ENCODE measurements at places on chromosomes 11 and 22. TPM values are rescaled to one million over a fixed set of nuclear protein-coding genes. Genes with fewer than 3 reads are reported as not detected.

FXYD6 gene
- not detected for polyA plus RNA-seq

WBP2NL gene
- polyA plus RNA-seq, result not detected

SOX6 gene
- not detected for polyA plus RNA-seq

MMP11 gene
- polyA plus RNA-seq, result 1.7 TPM

OR52I2 gene
- polyA plus RNA-seq, result not detected

OR5P2 gene
- polyA plus RNA-seq, result not detected

MUC5AC gene
- not detected for polyA plus RNA-seq

MMP10 gene
- polyA plus RNA-seq, result not detected

SAA2 gene
- not detected for polyA plus RNA-seq

BRSK2 gene
- not detected for polyA plus RNA-seq

SMIM35 gene
- 1.1 TPM for polyA plus RNA-seq

DHCR7 gene
- polyA plus RNA-seq, result 15.0 TPM

CFAP300 gene
- polyA plus RNA-seq, result not detected

SLC22A9 gene
- not detected for polyA plus RNA-seq

RIC3 gene
- not detected for polyA plus RNA-seq

NPAT gene
- 30.5 TPM for polyA plus RNA-seq

MAPK8IP1 gene
- 0.09 TPM for polyA plus RNA-seq

PLAAT5 gene
- polyA plus RNA-seq, result 1.5 TPM

SEPTIN5 gene
- not detected for polyA plus RNA-seq

DNAJC24 gene
- polyA plus RNA-seq, result 7.6 TPM

ADAMTS8 gene
- not detected for polyA plus RNA-seq

ARHGEF17 gene
- not detected for polyA plus RNA-seq

MPZL3 gene
- polyA plus RNA-seq, result 4.8 TPM

VSIG10L2 gene
- polyA plus RNA-seq, result not detected

CAPN5 gene
- polyA plus RNA-seq, result 18.8 TPM

PHOX2A gene
- not detected for polyA plus RNA-seq

C11orf86 gene
- polyA plus RNA-seq, result not detected

KDM4D gene
- not detected for polyA plus RNA-seq

FGF3 gene
- not detected for polyA plus RNA-seq

MMP7 gene
- polyA plus RNA-seq, result not detected

MRGPRF gene
- not detected for polyA plus RNA-seq

PGM2L1 gene
- polyA plus RNA-seq, result 3.0 TPM

IFITM10 gene
- polyA plus RNA-seq, result 0.39 TPM

OR5B21 gene
- not detected for polyA plus RNA-seq

CRYBB2 gene
- polyA plus RNA-seq, result not detected

TMEM191B gene
- polyA plus RNA-seq, result 4.9 TPM

RASSF10 gene
- not detected for polyA plus RNA-seq

DDIAS gene
- polyA plus RNA-seq, result 2.4 TPM

FGF4 gene
- not detected for polyA plus RNA-seq

P2RY6 gene
- not detected for polyA plus RNA-seq

MPPED1 gene
- not detected for polyA plus RNA-seq

SART1 gene
- polyA plus RNA-seq, result 7.5 TPM

CDC45 gene
- polyA plus RNA-seq, result 3.5 TPM

OR52W1 gene
- not detected for polyA plus RNA-seq

TEX12 gene
- polyA plus RNA-seq, result 0.78 TPM

GUCY1A2 gene
- not detected for polyA plus RNA-seq

GALNT18 gene
- polyA plus RNA-seq, result 0.93 TPM

Data from immature natural killer cell (primary cell).